ENCODE measurements at places on chromosomes 16 and 17. TPM values are rescaled to one million over a fixed set of nuclear protein-coding genes. Genes with fewer than 3 reads are reported as not detected.

- no peak for DNase-seq
Measured at GRCh38 chr17:35467824-35468223, 19.3 kb upstream of the SLFN13 start.

DNA sequence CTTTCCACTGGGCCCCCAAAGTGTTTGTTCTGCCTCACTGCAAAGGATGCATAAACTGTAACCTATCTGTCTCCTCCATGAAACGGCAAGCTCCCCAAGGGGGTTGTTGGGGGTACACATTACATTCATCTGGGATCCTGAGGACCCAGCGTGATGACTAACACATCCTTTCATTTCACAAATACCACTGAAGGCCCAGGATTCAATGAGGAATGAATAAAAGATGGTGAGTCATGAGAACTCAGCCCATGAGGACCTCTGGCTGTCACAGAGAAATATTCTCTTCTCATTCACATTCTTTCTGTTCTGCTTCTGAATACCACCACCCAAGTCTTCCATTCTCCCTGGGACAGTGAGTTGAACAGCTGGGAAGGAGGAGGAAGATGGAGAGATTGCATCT is 149.8 kb downstream of the RBFOX3 start:
- no peak for DNase-seq

- peak; percentile 90 for DNase-seq
Measured at GRCh38 chr17:77963441-77963840, 4.9 kb downstream of the TNRC6C start.

- no peak for DNase-seq
Measured at GRCh38 chr17:32345951-32346600, 3.9 kb upstream of the ZNF207 start.

The CLEC18B gene
- total RNA-seq, result 1.6 TPM

GRCh38 chr17:77445760-77446532 is 305.2 kb downstream of the SEC14L1 start:
- no peak for DNase-seq

DNA sequence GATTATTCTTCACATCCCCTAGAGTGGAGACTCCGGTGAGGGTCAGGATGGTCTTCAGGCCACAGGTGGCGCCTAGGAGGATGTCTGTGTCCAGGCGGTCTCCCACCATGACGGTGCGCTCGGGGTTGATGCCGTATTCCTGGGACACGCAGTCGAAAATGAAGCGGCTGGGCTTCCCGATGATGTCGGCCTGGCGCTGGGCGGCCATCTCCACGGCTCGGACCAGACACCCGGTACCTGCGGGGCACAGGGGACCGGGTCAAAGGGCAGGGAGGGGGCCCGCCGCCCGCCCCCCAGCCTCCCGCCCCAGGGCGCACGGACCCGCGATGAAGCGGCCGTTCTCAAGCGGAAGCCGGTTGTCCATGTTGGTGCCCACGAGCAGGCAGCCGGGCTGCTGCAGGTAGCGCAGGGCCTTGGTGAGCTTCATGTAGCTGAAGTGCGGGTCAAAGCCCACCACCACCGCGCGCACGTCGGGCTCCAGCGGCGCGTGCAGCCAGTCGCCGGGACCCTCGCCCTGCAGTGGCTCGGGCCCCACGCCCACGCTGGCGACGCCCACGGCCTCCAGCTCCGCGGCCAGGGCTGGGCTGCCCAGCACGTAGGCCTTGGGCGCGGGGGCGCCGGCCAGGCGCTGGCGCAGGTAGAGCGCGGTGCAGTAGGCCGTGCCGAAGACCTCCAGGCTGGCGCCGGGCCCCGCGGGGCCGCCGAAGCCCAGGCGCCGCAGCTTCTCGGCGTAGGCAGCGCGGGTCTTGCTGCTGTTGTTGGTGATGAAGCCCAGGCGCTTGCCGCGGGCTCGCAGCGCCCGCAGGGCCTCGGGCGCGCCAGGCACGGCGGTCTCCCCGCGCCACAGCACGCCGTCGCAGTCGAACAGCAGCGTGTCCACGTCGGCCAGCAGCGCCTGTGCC is 572 bp downstream of the PGP start:
- DNase-seq, result no peak

- peak; percentile 56 for DNase-seq
Measured at GRCh38 chr16:89071686-89072547, 21.7 kb upstream of the ACSF3 start.

DNA sequence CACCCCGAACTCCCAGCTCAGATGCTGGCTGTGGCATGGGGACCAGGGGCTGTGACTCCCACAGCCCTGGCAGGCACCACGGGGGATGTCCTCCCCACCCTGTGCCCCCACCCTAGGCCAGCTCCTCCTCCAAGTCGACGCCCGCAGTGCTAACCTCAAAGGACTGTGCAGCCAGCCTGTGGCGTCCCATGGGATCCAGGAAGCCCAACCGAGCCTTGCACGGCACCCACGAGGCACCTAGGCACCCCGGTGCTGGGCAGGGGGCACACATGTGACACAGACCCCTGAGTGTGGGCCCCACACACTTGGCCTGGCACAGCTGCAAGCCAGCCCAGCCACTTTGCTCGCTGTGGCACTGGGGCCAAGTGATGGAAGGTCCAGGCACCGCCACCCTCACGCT is 3.9 kb downstream of the GCGR start:
- no peak for DNase-seq

The SLFN5 gene
- 34.2 TPM for total RNA-seq

- DNase-seq, result no peak
Measured at GRCh38 chr17:73042809-73043685, 49.4 kb downstream of the SLC39A11 start.

GRCh38 chr17:32461853-32462617 is 17.7 kb downstream of the PSMD11 start:
- peak; percentile 60 for DNase-seq

- DNase-seq, result peak; percentile 17
Measured at GRCh38 chr16:4588386-4588785, 26.3 kb downstream of the UBALD1 start.

The CLCN7 gene
- 70.7 TPM for total RNA-seq

GRCh38 chr17:19360772-19361171 is 1.8 kb downstream of the B9D1 start:
- DNase-seq, result no peak

- no peak for DNase-seq
Measured at GRCh38 chr16:23214796-23215195, 32.3 kb downstream of the SCNN1G start.

The G6PC1 gene
- not detected for total RNA-seq

- no peak for DNase-seq
Measured at GRCh38 chr16:49528060-49528865, 154.7 kb downstream of the C16orf78 start.

DNA sequence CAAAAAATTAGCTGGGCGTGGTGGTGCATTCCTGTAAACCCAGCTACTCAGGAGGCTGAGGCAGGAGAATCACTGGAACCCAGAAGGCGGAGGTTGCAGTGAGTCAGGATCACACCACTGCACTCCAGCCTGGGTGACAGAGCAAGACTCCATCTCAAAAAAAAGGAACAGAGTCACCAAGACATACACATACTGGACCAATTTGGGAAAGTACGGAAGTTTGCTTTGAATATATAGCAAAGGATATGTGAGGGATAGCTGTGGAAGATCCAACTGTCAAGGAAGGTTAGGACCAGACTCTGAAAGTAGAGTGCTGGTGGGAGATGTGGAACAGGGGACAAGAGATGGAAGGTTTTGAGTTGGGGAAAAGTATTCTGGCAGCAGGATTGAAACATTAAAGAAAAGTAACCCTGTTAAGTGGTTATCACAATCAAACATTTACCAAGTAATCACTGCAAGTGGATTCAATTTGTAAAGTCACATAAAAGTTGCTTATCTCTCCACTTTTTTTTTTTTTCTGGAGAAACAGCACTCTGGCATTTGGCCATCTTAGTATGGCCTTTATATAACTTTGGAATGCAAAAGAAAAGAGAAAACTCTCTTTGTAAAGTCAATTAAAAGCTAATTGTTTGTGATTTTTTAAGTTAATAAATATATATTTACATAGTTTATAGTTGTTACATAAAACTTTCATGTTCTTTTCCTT is 259.4 kb upstream of the TBX2 start:
- DNase-seq, result no peak

DNA sequence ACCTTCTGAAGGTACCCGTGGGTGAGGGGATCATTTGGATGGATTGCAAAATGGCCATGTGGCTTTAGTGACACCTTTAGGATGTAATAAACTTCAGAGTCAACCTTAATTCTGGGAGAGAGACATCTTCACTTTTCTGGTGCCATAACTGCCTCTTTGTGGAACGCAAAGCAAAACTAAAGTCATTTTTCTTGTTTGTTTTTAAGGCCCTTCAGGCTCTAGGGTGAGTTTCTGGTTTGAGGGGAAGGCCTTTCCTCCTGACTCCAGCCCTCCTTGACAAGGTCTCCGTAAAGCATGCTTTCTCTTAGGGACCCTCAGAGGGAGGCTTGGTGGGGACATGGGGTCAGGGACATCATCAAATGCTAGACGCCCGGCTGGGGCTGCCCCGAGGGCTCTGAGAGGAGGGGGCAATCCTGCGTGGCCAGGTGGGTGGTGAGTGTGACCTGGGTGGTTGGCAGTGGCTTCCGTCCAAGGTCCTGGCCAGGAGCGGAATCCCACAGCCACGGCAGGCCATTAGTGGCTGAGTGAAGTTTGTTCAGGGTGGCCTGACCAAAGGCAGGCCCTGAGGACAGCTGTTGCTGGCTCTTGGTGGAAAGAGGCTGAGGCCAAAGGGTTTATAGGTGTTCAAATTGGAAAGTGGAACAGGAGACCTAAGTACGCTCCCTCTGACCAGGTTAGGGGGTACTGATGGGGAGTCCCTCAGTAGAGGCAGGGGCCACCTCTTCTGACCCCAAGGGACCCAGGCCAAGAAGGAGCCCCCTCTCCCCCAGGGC is 112.2 kb downstream of the METRNL start:
- DNase-seq, result peak; percentile 66

GRCh38 chr17:65169691-65170090 is 32.5 kb downstream of the RGS9 start:
- no peak for DNase-seq

- no peak for DNase-seq
Measured at GRCh38 chr17:52536489-52536888, 378.0 kb upstream of the CA10 start.

DNA sequence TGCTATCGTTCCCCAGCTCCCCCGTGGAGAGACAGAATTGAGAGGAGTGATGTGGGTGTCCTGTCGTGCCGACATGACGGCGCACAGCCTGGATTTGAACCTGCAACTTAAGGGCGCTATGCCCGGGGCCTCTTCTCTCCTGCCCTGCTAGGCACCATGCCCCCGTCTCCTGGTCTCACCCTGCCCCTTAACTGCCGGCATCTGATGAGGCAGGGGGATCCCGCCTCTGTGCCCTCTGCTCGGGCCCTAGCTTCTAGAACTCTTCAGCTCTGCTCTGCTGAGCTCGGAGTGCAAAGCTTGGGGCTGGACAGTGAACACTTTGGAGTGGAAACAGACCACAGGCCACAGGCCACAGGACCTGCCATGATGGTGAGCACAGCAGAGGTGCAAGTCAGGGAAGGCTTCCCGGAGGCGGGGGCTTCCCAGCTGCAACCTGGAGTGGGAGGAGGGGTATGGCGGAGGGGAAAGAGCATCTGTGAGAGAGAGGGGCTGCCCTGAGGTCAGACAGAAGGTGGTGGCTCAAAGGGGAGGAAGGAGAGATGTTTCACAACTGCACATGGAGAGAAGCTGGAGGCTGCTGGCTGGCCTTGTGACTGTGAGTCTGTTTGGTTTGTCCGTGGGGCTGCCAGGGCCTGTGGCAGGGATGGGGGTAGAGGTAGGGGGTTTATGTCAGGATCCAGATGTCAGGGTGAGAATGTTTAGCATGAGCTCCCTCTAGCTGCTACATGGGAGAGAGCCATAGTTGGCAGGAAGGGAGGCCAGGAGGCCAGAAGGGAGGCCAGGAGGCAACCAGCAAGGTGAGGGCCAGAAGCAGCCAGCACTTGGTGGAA is 107.8 kb downstream of the CRLF3 start:
- DNase-seq, result no peak

Measured in myocyte (in vitro differentiated cells).